Activated CD4-positive, alpha-beta T cell treated with anti-CD3 and anti-CD28 coated beads, Interleukin-2, amount 50 U/mL, for 1 hour (primary cell): ENCODE measurements at places on chromosomes 11 and 22.

- DNase-seq, result no peak
Observed at GRCh38 chr22:49502126-49502826, 325.4 kb downstream of the BRD1 start.

DNA sequence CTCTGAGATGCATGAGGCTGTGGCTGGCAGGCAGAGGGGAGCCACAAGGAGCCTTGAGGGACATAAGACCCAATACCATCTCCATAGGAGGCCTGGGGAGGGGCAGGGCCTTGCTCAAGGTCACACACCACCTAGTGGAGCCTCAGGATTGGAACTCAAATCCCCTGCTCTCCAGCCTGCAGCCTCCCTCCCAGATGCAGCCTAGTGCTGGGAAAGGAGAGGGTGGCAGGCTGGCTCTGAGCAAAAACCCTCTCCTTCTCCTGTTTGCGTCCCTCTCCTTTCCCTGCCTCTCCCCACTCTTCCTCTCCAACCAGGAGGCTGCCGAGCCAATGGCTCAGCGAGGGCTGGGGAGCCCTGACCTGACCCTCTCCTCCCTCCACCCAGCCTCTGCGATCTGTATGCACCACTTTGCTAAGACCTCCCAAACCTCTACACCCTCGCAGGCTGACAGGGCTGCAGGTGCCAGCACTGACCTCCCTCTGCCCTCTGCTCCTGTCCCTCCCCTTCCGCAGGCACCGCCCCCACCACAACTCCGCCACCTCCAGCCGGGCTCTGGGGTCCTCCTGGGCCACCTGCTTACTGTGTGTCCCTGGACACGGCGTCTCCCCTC, 14.7 kb downstream of the IGLL1 start:
- no peak for DNase-seq

DNA sequence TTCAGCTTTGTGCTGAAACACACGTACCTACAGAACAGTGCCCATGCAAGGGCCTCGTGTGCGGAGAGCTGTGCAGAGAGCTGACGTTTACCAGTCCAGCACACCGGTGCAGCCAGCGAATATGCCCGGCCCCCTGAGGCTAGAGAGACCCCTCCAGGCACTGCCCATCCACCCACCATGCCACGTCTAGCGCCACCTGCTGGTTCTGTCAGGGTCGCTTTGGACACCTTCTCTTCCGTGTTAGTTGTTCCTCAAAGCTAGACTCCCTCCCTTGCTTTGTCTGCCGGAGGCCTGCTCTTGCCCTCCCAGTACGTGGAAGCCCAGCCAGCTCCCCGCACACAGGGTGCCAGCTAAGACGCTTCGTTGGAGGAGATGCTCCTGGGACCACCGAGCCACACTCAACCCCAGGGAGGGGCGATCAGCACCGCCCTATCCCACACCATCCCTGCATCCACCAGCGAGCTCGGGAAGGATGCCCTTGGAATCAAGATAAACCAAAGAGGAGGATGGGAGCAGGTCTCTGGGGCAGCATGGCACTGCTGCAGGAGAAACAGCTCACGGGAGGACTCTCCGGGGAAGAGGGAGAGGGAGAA, 43.4 kb downstream of the CPT1A start:
- DNase-seq, result peak; percentile 54

DNA sequence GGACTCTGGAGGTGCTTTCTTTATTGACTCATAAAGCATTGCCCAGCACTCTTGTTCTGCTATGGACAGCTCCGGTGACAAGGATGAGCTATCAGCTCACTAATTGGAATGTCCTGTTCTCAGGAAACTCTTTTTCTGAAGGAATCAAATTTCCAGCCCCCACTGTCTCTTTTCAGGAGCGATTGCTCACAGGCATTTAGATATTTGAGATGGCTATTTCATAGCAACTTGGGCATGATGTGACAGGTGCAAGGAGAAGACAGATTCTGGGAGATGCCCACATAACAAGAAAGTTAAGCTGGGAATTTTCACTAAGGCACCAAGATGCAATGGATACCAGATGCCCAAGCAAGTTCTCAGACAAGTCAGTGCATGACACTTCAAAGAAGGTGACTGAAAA, 123.4 kb upstream of the CSNK2A3 start:
- no peak for DNase-seq

- DNase-seq, result no peak
Observed at GRCh38 chr11:122521626-122522025, 133.9 kb upstream of the UBASH3B start.

DNA sequence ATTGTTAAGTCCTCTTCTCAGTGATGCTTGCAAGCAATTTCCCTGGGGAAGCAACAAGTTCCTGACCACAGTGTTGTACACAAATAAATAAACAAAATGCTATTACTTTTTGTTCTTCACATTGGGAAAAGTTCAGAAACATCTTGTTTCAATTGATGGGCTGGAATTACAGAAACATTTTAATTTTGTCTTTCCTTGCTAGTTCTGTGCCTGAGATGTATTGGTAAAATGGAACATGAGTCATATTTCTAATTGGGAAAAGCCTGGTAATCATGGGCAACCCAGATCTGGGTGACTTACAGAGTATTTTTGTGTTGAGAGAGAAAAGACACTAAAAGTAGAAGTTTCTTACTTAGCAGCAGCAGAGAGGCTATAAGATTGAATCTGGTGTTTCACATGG, 576 bp upstream of the BLID start:
- DNase-seq, result no peak

- DNase-seq, result no peak
Observed at GRCh38 chr22:49185312-49185969, 642.2 kb downstream of the BRD1 start.

DNA sequence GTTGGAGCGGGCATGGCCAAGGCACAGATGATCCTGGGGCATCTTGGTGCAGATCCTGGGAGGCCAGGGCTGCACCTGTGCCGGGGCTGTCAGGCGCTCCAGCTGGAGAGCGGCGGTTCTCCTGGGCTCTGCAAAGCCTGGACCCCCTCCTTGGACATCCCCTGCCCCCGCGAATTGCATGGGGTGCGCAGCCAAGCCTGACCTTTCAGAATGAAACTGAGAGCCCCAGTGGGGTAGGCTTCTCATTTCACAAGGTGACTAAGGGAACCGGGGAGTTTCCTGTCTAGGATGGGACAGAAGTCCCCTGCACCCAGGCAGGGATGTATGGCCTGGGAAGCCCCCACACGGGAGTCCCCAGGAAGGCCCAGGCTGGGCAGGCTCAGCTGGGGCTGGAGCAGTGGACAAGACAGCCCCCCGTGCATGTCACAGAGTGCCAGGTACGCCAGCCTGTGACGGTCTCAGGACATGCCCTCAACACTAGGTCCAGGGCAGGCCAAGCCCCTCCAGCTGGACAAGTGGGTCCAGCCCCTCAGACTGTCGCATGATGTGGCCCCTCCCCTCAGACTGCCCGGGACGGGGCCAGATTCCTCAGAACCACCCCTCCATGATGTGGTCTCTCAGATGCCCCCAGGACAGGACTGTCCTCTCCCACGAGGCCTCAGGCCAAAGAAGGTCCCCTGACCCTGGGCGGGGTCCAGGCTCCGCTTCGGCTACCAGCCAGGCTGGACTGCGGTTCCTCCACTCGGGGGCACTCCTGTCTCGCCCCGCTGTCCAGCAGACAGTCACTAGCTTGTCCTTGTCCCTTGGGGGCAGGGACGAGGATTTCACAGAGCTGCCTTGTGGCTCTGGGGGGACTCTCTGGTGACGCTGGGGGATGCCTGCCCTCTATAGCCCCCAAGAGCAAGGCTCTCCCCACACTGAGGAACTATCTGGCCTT, 2.3 kb downstream of the LSP1 start:
- DNase-seq, result no peak

- no peak for DNase-seq
Observed at GRCh38 chr11:117121176-117121575, 22.9 kb upstream of the PAFAH1B2 start.

DNA sequence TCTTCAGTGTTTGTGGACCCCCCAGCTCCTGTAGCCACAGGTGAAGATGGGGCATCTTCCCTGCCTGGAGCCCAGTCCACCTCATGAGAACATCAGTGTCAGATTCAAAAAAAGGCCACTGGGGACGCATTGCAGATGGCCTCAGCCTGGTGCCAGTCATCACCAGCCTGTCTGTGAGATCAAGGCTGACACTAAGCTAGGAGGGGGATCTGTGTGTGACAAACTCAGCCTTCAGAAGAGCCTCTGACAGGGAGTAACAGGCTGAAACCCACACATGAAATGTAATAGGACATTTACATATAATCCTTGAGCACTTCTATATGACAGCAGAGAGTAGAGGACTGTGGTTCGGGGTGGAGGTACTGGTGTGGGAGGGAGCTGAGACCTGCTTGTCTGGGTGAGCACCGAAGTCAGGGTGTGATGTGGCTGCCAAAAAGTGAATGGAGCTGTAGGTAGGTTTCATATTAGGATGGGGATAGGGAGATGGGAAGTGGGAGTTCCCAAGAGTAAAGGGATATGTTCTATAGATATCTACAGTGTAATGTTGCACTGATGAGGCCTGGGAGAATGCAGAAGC, 20.5 kb upstream of the CCDC134 start:
- peak; percentile 9 for DNase-seq

DNA sequence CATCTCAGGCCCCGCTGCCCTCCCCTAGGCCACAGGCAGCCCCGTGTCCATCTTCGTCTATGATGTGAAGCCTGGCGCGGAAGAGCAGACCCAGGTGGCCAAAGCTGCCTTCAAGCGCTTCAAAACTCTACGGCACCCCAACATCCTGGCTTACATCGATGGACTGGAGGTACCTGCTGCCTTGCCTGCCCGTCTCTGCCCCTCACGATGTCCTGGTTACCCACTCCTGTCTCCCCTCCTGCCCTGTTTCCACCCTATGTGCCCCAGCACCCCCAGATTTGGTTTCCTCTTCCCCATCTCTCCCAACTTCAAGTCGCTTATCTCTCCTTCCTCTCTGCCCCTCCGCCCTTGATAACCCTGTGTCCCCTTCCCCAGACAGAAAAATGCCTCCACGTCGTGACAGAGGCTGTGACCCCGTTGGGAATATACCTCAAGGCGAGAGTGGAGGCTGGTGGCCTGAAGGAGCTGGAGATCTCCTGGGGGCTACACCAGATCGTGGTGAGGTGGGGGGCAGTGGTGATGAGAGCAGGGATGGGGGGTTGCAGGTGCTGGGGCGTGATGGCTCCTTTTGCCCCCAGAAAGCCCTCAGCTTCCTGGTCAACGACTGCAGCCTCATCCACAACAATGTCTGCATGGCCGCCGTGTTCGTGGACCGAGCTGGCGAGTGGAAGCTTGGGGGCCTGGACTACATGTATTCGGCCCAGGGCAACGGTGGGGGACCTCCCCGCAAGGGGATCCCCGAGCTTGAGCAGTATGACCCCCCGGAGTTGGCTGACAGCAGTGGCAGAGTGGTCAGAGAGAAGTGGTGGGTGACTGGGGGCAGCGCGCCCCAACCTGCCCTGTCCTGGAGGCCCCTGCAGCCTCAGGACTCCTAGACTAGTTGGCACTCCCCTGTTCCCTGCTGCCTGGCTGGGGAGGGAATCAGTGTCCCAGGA, 930 bp downstream of the SCYL1 start:
- no peak for DNase-seq

DNA sequence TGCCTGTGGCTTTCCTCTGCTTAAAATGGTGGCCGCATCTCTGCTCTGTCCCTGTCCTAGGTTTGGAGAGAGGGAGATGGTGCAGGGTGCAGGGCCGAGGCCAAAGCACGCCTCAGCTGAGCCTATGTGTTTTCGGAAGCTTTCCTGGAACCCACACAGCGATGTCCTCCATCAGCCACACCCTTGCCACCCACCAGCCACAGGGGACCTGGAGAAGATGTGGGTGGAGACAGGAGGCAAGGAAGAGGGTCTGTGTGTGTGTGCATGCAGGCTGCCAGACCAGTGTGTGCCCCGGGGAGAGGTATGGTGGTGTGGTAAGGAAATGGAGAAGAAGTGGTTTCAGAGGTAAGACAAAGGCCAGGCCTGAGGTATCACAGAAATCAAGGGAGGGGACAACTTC, 155.7 kb downstream of the TBC1D22A start:
- no peak for DNase-seq

DNA sequence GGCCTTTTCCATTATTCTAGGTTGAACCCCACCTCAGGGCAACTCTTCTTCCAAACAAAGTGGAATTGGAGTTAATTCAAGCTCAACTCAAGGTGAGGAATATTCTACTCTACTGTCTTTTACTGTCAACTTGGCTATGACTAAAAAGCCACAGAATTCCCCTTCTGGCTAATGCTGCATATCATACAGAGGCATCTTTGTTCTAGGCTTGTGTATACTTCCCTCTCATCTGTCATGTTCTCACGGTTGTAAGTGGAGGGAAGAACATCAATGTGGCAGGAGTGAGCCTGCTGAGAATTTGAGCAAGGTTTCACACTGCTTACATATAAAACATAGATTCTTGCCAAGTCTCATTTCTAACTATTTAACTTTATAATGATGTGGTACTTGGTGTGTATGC, 921.4 kb upstream of the CNTN5 start:
- no peak for DNase-seq

DNA sequence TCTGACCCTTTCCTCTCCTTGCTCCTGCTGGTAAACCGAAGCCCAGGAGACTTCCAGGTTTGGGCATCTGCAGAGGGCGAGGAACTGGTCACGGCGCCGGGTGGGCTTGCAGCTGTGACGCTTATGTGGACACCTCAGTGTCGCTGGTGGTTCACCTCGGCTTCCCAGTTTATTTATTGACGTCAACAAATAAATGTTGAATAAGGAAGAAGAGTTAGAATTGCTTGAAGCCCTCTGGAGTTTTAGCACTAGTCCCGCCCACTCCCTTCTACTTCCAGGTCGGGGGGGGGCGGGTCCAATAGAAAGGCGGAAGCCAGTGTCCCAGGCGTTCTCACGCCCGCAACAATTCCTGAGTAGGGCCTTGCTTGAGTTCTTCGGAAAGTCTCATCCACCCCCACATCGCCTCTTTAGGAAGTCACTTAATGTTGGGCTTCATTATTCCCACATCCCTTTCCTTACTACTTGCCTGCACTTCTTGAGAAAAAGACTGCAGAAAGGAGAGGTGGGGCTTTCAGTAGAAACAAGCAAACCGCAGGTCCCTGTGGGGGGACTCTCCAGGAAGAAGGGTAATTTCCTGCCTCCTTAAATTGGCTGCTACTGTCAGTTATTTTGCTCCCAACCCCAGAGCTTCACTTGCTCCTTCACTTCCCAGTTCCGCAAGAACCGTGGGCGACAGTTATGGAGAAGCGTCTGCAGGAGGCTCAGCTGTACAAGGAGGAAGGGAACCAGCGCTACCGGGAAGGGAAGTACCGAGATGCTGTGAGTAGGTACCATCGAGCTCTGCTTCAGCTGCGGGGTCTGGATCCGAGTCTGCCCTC, at the start of gene TTC9C:
TTC9C (plus strand) TSS at position 316 of the 818 bp plus-strand sequence; CDS start at position 679, 363 bp downstream.
- DNase-seq, result peak; percentile 78
